ENCODE measurements at places on chromosomes 6 and 20. TPM values are rescaled to one million over a fixed set of nuclear protein-coding genes. Genes with fewer than 3 reads are reported as not detected.

Gene MROH8
- polyA plus RNA-seq = 7.8 TPM

Gene KCNB1
- 0.39 TPM for polyA plus RNA-seq

- DNase-seq = no peak
Measured at GRCh38 chr6:151850479-151851003, 43.1 kb downstream of the ESR1 start.

DNA sequence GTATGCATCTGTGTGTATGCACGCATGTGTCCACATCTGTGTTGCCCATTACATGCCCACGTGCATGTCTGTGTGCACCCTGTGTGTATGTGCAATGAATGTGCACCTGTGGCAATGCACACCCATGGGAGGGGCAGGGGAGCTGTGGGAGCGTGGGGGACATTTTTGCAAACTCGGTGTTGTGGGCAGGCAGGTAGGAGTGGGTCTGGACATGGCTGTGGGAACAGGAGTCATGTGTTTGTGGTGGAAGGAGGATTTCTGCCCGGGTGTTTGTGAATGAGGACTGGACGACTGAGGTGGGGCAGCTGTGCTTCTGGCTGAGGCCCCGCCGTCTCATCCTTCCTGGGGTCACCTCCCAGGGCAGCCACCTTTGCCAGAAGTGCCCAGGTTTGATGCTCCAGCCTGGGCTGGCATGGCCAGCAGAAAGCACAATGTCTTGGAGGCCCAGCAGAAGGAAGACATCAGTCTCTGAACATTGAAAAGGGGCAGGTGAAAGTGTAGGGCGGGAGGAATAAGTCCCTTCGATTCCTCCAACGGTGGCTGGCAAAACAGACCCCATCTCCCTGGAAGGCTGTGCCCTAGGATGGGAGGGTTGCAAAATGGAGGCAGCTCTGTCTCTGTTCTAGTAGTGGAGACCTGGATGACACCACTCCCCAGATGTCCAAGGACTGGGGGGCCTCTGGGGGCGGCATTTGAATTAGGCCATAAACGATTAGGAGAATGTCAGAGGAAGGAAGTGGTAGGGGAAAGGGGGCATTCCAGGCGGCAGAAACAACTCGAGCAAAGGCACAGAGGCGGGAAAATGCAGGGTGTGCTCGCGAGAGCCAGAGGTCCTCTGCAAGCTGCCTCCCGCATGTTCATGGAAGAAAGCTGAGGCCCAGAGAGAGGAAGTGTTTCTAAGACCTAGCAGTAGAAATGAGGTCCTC lies 19.1 kb upstream of the ARMC12 start:
- no peak for DNase-seq

Gene CPXM1
- polyA plus RNA-seq = 225 TPM

DNA sequence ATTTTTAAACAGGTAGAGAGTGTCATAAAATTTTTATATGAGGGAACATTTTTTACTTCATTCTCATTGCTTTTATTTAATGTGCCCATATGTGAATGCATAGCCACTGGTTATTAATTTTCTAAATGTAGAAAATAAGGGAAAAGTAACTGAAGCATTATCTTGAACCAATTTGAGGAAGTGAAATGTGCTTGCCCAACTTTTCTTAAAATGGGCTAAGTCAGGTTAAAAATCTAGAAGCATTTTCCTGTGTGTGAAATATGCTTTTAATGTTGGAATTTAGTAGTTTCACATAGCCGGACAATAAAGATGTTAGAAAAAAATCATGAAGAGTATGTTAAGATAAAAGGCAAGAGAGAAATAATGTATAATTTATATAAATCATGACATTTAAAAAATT lies 3.8 kb downstream of the SEC23B start:
- no peak for DNase-seq

Gene SLC17A3
- polyA plus RNA-seq = 0.66 TPM

DNA sequence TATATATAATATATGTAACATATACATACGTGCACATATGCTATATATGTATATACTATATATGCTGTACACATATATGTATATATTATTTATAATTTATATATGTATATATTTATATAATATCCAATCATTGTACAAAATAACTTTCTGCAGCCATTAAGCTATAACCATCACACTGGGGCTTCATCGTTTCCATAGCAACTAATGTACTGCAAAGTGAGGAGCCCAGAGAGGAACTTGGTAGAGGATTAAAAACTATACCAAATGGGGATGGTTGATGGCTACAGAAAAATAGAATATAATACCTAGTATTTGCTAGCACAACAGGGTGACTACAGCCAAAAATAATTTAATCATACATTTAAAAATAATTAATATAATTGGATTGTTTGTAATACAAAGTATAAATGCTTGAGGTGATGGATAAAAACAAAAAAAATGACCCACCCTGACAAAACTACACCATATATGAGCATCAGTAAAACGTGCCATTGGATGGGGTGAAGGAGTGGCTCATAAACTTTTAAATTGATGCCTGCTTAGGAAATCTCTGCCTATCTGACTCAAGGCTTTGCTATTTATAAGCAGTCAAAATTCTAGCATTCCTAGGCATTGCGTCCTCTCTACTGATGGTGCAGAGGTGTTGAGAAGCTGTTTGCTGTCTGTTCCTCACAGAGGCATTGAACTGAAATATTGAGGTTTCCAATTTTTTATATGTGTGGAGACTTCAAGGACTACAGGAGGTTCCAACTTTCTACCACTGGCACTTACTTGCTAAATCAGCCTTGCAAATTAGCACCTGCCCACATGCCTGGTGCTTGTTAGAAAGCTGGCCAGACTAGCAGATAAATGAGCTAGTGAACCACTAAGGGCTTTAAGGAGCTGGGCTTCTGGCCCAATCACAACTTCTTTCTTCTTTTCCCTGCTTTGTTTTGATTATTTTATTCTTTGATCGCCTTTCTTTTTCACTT lies 190.1 kb downstream of the SCP2D1 start:
- no peak for DNase-seq

- no peak for DNase-seq
Measured at GRCh38 chr20:52869698-52870501, 102.3 kb upstream of the TSHZ2 start.

- no peak for DNase-seq
Measured at GRCh38 chr20:40678286-40678875, 10.7 kb downstream of the MAFB start.

Gene TAGAP
- polyA plus RNA-seq = 0.84 TPM

GRCh38 chr6:81309811-81310210 lies 442.7 kb downstream of the TENT5A start:
- no peak for DNase-seq

GRCh38 chr6:170297576-170298330 lies 6.9 kb upstream of the DLL1 start:
- DNase-seq = no peak

GRCh38 chr6:4777394-4777935 lies 1.3 kb downstream of the CDYL start:
- no peak for DNase-seq

DNA sequence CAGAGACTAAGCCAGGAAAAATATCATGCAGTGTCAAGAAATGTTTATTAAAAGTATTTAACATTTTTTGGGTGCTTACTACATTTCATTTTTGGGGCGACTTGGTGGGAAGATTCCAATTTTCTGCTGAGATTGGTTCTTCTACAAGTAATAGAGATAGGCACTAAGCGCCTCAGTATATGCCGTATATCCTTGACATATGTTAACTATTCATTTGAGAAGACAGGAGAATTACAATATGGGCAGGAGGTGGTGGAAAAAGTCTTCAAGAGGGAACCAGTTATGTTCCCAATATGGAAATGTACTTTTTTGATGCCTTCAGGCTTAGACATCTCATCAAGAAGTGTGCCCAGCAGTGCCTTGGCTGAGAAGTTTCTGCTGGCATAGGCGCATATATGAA lies 6.5 kb downstream of the CTNNBL1 start:
- DNase-seq = no peak

Gene TXLNB
- polyA plus RNA-seq = 2.2 TPM

Gene CENPW
- polyA plus RNA-seq = 35.0 TPM

Gene PAK5
- polyA plus RNA-seq = 0.32 TPM

All from renal cortex interstitium (tissue), 15 donors.